ENCODE measurements at places on chromosomes 12 and 14.

- DNase-seq = peak; percentile 15
Observed at GRCh38 chr12:31322801-31323207, 3.1 kb downstream of the SINHCAF start.

GRCh38 chr12:56220611-56221231, 1.0 kb downstream of the RNF41 start:
- no peak for DNase-seq

DNA sequence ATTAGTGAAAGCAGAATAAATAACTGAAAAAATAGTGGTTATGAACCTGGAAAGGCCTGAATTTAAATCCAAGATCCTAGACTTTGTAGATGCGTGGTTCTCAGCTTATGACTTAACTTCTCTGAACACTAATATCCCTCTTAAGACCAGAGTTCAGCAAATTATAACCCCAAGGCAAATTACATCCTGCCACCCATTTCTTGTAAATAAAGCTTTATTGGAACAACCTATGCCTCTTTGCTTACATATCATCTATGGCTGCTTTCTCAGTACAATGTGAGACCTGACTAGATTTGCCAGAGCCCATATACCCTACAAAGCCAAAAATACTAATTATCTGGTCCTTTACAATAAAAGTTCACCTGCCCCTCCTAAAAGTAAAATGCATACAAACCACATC, 199.1 kb downstream of the MED13L start:
- no peak for DNase-seq

- peak; percentile 12 for DNase-seq
Observed at GRCh38 chr12:56836800-56837663, 73.9 kb downstream of the HSD17B6 start.

DNA sequence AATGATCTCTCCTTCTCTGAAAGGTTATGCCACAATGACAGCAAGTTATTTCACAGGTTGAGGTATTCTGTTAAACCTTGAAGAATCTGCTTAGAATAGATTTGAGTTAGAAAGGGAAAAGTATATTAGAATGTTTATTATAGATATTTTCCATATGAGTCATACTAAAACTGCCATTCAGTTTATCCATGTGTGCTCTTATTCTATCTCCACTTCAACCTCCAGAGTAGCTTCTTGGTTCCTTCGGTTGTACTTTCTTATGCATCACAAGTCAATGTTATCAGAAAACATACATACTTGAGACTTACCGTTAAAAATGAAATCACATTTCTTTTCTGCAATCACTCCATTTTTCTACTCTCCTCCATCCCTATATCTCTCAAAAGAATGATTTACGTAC, 197.7 kb downstream of the BCAT1 start:
- DNase-seq = no peak

DNA sequence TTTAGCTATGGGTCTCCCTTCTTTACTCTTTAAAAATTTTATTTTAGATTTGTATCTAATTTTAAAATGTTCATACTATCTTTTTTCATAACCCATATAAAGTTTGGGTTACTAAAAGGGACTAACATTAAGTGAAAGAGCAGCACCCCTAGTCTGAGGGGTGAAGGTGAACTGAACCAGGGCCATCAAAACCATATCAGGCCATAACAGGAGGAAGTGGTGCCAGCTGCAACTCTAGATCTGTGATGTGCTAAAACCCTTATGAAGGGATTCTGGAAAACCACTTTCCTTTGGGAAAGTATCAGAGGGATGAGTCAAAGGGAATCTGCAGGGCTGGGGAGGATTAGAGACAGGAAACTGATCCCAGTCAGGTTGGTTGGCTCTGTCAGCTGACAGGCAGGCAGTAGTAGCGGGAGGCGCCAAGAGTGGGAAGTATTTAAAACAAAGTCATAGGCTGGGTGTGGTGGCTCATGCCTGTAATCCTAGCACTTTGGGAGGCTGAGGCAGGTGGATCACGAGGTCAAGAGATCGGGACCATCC, 162.5 kb downstream of the PPM1H start:
- DNase-seq = no peak

DNA sequence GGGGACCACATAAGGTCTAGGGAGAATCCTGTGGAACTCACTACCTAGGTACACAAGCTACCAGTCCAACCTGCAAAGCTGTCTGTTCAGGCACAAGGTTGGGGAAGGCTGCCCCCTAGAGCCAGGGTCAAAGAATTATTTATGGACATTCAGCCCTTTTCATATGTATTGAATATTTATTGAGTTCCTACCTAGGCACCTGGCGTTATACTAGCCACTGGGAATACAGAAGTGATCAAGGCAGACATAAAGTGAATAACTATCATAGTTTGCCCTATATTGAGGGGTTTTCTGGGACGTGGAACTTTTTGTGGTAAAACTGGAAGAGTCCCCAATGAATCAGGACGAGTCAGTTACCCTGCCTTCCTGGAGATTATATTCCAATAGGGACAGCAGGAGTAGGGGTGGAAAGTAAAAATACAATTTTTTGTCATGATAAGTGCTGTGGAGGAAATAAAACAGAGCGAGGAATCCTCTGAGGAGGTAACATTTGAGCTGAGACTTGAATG, 5.8 kb upstream of the SLC48A1 start:
- peak; percentile 83 for DNase-seq

DNA sequence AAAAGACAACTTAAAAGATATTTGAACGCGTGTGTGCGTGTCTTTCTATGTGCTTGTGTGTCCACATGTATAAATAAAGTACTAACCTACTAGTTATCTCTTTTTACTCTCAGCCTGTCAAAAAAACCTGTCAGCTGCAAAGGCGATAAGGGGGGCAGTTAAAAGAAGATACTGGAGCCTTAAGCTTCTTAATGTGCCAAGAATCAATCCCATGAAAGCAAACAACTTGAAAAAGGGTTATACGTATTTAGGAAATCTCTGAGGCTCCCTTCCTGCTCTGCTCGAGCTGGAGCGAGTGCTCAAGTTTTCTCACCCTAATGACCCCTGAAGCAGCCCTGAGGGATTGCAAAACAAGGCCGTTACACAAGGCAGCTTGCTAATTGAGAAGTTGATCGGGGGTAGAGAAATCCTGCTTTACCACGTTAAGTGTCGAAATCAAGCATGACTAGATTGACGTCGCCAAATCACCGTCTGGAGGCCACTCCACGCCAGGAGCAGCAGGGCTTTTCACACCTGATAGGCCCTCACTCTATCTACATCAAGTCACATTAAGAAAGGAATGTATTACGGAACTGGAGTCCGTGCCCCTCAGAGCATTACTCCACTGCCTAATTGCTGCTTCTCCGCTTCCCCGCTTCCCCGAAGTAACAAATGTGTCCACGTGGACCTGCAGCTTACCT, 32.4 kb downstream of the LMO3 start:
- no peak for DNase-seq

DNA sequence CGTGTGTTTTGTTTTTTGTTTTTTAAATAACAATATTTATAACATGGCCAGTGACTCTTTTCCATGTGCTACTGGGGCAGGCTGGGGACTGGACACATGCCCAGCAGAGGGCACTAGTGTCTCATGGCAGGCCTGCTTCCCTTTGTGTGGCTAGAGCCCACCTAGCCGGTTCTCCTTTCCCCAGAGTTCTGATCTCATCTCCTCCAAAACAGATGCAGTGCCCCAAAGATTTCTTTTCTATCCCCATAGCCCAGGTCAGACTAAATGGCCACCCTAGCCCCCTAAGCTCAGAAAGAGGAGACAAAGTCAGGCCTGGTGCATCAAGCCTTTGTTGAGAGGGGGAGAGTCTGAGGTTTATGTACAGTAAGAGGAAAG, 21.2 kb downstream of the PRPF40B start:
- peak; percentile 91 for DNase-seq

DNA sequence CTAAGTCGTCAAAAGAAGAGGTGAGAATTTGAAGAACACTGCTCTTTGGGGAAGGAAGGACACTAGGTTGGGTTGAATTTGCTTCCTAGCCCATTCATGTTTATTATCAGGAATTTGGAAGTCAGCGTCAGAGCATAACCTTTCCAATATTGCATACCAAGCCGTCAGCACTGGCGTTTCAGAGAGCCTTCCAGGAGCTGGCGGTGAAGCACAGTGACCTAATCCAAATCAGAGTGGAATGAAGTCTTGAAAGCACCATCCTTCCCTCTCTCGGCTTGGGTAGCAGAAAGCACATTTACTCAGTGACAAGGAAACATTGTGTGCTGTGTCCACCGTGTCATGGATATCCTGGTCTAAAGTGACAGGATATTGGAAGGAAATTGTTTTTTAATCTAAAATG, 240.3 kb upstream of the PELI2 start:
- DNase-seq = no peak

- DNase-seq = no peak
Observed at GRCh38 chr12:67442896-67443295, 173.7 kb downstream of the CAND1 start.

GRCh38 chr12:125382926-125383325, 317.7 kb downstream of the AACS start:
- DNase-seq = no peak

DNA sequence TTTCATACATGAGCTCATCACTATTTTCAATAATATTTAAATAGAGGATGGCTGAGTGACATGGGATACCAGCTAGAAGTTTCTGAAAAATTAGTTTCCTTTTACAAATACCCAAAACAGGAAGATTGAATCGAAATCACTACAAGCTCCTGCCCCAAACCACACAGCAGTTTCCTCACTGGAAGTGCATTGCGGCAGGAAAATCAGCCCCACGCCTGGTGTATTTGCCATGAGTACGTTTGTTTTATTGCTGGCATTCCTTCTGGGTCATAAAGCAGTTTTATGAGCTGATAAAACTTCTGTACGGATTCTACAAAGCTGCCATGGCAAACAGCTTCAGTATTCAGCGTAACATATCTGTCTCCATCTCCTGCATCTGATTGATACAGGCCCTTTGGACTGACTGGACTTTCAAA, 23.7 kb downstream of the CDC42BPB start:
- DNase-seq = no peak

DNA sequence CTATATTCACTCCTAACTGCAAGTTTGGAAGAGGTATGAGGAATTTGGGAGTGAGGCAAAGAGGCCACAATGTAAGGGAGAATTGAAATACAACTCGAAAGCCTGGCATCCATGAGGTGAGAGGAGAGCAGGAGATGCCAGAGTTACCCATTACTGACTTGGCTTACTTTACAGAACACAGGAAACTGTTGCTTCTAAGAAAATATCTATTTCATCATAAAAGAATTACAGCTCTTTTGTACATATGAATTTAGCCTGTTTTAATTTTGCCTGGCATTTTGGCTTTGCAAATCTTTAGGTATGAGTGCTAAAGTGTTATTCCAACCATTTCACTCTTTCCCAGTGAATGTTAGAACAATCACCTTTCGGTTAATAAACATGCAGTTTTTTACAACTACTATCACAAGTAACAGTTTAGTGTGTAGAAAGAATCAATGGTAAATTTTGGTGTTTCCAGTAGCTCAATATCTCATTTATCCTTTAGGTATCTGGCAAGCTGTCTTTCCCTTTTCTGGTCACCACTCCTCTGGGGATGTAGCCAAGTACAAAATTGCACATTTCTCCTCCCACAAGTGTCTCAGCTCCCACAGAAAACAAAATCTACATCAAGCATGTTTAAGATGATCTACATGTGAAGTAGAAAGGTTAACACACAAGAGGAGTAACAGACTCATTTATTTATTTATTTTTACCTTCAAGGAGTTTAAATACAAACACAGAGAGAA, 196.6 kb upstream of the DCN start:
- DNase-seq = no peak

GRCh38 chr14:37594971-37595808, at the start of the genes FOXA1 and TTC6:
TSS of gene FOXA1 (minus strand) at chr14:37595249. CDS start at chr14:37594972, 277 bp downstream.
TSS of gene TTC6 (plus strand) at chr14:37595629. CDS start at chr14:37622065, 26,436 bp downstream.
- no peak for DNase-seq

DNA sequence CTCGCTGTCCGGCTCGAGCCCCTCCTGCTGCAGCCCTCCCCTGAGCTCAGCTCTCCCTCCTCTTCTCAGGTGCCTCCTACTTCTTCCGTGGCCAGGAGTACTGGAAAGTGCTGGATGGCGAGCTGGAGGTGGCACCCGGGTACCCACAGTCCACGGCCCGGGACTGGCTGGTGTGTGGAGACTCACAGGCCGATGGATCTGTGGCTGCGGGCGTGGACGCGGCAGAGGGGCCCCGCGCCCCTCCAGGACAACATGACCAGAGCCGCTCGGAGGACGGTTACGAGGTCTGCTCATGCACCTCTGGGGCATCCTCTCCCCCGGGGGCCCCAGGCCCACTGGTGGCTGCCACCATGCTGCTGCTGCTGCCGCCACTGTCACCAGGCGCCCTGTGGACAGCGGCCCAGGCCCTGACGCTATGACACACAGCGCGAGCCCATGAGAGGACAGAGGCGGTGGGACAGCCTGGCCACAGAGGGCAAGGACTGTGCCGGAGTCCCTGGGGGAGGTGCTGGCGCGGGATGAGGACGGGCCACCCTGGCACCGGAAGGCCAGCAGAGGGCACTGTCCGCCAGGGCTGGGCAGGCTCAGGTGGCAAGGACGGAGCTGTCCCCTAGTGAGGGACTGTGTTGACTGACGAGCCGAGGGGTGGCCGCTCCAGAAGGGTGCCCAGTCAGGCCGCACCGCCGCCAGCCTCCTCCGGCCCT, 22.8 kb downstream of the MMP17 start:
- peak; percentile 36 for DNase-seq

GRCh38 chr14:69354383-69355153, 43.5 kb downstream of the ERH start:
- DNase-seq = peak; percentile 15

- no peak for DNase-seq
Observed at GRCh38 chr14:55233591-55233990, 37.6 kb upstream of the FBXO34 start.

DNA sequence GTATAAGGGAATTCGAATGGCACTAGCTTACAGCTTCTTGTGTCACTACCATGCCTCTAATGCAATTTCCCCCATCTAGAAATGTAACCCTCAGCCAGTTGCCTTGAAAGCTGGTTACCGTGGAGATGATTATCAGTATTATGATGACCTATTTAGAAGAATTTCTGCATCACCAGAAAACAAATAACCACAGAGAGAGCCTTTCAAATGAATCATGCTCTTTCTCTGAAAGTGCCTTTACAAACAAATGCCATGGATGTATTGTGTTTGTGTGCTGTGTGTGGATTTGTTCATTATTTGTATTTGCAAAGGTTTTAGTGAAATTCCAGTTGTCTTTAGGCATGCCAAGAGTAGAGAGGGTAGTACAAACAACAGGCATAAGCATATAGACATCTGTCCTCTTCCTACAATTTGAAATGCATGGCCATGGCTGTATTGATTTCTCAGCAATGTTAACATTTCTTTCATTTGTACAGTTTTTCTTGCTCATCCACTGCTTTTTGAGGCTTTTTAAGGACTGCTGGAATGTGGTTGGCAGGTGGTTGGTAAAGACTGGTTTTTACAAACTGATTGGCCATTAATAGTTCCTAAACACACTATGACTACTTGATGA, 266.5 kb downstream of the PAWR start:
- no peak for DNase-seq

GRCh38 chr12:95169368-95169767, 47.9 kb downstream of the FGD6 start:
- no peak for DNase-seq

GRCh38 chr12:106739815-106740530, 34.5 kb upstream of the RIC8B start:
- DNase-seq = no peak

GRCh38 chr12:122054842-122055520, 23.6 kb upstream of the MLXIP start:
- no peak for DNase-seq
